ENCODE measurements at places on chromosomes 5 and 9.
A peak's percentile ranks its signal among the peaks of the same experiment; 100 is the strongest.

- no peak for DNase-seq
Measured at GRCh38 chr5:76474377-76474776, 71.3 kb downstream of the IQGAP2 start.

DNA sequence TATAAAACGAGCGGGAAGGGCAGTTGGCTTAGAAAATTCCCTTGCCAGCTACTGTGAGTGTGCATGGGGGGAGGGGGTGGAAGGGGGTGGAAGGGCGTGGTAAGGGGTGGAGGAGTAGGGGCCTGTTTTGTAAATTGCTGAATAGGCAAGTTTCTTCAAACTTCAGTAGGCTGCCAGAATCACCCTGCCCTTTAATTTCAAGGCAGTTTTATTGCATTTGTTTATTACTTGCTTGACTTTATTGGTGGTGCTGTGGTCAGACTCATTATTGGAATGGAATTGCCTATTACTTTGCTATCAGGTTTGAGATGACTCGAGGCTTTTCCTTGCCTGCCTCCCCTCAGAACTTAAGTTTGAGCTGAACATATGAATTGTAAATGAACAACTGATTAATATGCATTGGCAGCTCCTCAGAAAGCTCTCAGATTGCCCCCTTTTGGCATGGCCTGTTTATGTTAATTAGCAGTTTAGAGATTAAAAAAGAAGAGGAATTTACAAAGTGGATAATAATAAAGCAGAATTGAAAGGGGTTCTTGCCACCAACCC lies 76.0 kb downstream of the SEMA6A start:
- DNase-seq = no peak

- peak; percentile 69 for DNase-seq
Measured at GRCh38 chr9:38038307-38039089, 30.5 kb downstream of the SHB start.

GRCh38 chr9:131101207-131101964 lies 5.1 kb downstream of the AIF1L start:
- DNase-seq = no peak

DNA sequence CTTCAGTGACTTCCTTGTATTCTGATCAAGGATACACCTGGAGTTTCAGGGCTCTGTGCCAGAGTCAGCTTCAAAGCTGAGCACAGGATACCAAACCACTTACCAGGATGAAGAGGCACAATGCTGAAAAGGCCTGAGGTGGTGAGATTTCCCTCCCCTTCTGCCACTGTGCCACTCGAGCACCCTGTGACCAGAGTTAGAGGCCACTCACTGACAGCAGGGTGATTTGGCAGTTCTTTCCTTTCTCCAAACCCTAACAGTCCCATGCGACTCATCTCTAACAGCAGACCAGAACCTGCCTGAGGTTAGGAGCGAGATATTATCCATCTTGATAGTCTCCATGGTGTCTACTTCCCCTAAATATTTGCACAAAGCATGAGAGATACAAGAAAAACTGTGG lies 1.8 kb downstream of the PLGRKT start:
- peak; percentile 96 for DNase-seq

GRCh38 chr5:54453046-54453445 lies 2.5 kb upstream of the HSPB3 start:
- DNase-seq = no peak

GRCh38 chr5:141494761-141495452 lies 6.0 kb downstream of the PCDHGC5 start:
- DNase-seq = no peak

- no peak for DNase-seq
Measured at GRCh38 chr9:518540-518939, 303.9 kb downstream of the DOCK8 start.

All from OCI-M1 (cell line).